H7 (cell line): ENCODE measurements at places on chromosomes 4 and X.

DNA sequence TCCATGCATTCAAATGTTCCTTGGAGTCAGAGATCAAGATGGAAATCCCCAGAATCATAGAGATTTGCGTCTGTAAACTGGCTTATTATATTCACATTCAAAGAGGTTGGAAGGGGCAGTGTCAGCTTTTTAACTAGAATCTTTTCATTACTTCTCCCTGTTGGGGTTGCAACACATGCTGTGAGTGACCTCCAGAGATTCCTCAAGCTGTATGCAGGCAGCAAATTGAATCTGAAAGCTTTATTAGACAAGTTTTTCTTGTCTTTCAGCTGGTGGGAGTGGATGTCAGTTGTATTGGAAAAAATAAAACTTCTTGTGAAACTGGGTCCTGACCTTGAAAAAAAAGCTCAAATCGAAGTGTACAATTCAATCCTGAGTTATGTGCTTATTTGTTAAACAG is 736.5 kb upstream of the FTHL17 start:
- DNase-seq = no peak

DNA sequence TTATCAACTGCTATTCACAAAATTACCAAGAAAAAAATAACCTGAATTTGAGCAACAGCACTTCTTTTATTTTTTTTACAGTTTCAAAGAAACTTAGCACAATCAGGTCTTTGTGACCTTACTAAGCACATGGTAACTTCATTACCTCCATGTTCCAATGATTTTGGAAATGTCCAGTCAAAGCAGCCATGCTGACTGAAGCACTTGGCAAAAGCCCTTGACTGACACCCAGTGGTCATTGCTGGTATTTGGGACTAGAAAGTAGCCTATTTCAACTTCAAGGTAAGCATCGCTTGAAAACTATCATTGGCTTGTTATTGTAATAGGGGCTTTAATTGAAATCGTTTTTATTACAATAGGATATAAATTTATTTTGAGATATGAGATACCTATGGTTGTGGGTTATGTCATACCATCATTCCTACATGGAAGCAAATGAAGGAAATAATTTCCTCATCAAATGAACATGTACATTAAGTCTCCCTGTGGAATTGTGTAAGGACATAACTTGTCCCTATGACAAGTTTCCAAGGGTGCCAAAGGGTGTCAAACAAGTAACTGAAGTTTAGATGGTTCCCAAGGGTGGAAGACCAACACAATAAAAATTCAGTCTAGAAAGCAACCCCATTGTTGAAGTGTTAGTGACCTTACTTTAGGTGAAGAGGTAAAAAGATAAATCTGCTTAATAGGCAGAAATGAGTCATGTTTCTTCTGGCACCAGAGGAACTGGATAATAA is 15.2 kb upstream of the ANXA10 start:
- peak; percentile 8 for DNase-seq

GRCh38 chr4:84527391-84527790 is 28.3 kb upstream of the NKX6-1 start:
- DNase-seq = no peak

GRCh38 chr4:99383833-99384392 is 31.4 kb upstream of the ADH1C start:
- DNase-seq = no peak

DNA sequence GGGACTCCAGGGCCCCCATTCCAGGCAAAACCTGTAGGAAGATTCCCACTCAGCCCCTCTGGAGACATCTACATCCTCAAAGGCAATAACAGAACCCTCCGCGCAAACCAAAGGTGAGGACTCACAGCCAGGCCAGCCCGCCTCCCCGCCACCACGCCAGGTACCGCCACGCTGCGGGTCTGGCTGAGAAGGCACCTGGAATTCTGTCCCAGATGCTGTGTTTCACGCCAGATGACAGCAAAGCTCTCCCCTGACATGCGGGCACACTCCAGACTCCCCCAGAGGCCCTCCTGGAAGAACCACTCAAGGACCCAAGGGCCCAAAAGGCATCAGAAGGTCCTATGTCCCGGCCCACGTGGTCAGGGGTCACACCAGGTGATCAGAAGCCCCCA is 59.6 kb downstream of the FAM53A start:
- peak; percentile 68 for DNase-seq

DNA sequence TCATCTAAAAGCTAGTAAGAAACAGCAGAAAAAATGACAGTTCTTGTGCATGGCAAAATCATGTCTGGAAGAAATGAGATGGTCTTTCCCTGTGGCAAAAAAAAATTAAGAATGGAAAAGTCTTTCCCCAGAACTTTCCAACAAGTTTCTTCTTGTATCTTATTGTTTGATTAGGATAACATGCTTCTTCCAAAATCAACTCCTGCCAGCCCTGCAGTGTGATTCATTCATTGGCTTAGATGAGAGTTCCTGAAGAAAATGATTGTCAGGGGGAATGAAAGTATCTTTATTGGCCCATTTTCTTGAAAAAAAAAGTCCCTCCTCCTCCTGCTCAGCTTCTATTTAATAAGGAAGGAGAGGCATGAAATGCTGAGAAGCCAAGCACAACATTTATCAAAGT is 407.7 kb downstream of the ARAP2 start:
- DNase-seq = no peak

- DNase-seq = peak; percentile 71
Measured at GRCh38 chr4:89837385-89837992, 528 bp upstream of the SNCA start.

DNA sequence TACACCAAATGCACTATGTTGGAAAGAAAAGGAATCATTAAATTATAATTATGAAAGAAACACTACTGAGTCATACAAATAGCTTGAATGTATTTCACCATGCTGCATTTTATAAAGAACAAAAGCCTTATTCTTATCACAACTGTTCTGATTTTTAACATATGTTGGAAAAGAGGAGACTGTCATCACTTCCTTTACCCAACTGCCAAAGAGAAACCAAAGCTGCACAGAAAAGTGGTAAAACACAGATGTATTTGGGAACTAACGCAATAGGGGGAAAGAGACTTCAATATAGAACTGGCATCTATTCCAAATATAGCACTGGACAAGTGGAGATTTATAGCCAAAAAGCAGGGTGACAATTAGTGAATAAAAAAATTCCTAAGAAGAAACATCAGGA is 181.0 kb downstream of the SPANXN3 start:
- DNase-seq = no peak

- DNase-seq = no peak
Measured at GRCh38 chr4:19683426-19683825, 568.3 kb upstream of the SLIT2 start.

GRCh38 chr4:108359130-108359985 is 190.6 kb upstream of the LEF1 start:
- DNase-seq = no peak

DNA sequence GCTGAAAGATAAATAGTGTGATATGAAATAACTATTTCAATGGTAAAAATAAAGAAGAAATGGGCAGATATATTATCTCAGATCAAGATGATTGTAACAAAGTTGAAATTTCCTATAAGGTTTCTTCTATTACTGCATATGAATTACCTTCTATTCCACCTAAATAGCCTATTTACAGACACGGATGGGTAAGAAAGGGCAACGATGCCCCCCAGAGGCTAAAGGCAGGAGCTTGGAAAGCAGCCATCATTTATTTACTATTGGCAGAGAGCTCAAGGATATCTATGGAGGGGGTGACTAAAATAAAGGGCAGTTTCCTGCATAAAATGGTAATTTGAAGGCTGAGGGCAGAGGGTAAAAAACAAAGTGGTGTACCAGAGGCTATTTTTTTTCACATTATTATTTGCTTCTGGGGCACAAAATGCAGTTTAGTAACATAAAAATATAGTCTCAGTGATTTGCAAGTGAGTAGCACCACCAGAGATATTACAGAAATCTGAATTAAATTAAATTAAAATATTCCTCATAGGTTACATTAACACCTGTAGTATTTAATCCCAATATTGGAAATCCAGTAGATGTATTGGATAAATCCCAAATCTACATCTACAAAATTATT is 123.1 kb downstream of the BTC start:
- peak; percentile 33 for DNase-seq

GRCh38 chr4:101824500-101824899 is 34.0 kb downstream of the BANK1 start:
- DNase-seq = no peak

- peak; percentile 41 for DNase-seq
Measured at GRCh38 chr4:2570551-2571222, 34.2 kb downstream of the FAM193A start.

- DNase-seq = no peak
Measured at GRCh38 chrX:16796298-16796697, 10.0 kb downstream of the TXLNG start.

DNA sequence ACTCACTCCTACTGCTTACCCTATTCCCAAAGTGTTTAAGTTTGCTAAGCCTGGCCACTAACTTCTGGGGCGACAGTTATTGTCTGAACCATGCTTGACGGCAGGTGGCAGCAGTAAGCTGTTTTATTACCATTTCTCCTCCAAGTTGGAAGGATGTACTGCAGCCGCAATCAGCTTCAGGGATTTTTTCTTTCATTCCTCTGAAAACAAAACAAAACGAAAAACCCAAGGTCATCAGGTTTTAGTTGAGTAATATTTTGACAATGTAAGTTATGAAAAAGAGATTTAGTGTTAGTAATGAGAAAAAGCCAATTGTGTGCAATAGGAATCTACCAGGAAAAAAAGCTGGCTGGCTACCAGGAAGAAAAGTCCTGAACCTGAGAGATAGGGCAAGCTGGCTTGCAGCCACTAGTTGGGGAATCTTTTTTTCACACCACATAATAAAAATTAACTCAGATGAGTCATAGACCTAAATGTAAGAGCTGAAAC is 13.2 kb upstream of the RAB9B start:
- DNase-seq = peak; percentile 35

GRCh38 chrX:13201605-13202219 is 118.1 kb downstream of the ATXN3L start:
- DNase-seq = peak; percentile 8

GRCh38 chr4:12118651-12119213 is 690.0 kb upstream of the HS3ST1 start:
- DNase-seq = no peak

DNA sequence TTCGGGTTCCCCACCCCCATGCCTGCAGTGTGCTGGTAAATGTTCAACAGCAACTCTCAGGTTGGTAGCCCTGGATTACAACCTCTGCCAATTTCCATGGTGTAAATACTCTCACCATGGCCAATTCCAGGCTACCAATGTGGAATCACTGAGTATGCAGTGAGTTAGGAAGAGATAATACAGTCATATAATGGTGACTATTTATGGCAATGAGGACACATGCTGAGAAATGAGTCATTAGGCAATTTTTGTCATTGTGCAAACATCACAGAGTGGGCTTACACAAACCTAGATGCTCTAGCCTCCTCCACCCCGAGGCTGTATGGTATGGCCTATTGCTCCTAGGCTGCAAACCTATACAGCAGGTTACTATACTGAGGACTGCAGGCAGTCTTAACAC is 4.6 kb upstream of the CLDN24 start:
- DNase-seq = no peak

DNA sequence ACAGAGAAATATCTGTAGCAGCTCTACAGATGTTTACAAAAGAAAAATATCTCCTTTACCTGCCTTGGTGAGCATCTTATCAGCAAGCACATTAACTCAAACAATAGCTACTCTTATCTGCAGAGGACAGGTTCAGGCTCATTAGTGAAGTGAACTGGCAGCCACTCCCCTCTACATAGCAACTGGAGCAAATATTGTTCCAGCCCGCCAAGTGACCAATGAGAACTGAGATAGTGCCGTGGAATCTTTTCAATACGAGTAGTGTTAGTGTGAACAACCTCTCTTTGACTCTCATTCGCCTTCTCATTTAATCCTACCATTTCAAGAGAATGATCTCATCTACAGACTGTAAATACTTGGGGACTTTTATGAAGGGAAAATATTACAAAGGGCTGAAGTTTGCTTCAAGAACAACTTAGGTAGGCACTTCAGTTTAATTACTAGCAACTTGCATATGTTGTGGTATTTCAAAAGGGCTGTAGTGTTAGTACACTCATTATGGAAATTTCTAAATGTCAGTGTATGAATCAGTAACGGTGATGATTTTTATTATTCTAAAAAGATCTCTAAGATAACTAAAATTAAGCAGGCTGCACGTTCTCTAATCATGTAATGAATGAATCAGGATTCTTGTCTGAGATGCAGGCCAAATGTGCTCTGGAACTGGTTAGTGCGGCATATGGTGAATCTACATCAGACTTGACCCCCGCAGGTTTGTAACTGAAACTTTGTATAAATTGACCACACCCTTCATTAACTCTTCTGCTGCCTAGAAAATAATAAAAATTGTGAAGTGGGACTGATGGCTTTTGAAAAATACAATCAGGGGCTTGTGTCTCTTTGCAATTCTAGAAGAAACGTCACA is 72.4 kb downstream of the PALLD start:
- DNase-seq = no peak

GRCh38 chr4:97879942-97880341 is 263.3 kb downstream of the STPG2 start:
- no peak for DNase-seq

GRCh38 chrX:49066690-49067089 is 7.1 kb downstream of the PRAF2 start:
- DNase-seq = peak; percentile 54

- no peak for DNase-seq
Measured at GRCh38 chr4:25361253-25361652, 15.8 kb upstream of the ANAPC4 start.

GRCh38 chr4:147194604-147195003 is 248.9 kb upstream of the TTC29 start:
- no peak for DNase-seq

DNA sequence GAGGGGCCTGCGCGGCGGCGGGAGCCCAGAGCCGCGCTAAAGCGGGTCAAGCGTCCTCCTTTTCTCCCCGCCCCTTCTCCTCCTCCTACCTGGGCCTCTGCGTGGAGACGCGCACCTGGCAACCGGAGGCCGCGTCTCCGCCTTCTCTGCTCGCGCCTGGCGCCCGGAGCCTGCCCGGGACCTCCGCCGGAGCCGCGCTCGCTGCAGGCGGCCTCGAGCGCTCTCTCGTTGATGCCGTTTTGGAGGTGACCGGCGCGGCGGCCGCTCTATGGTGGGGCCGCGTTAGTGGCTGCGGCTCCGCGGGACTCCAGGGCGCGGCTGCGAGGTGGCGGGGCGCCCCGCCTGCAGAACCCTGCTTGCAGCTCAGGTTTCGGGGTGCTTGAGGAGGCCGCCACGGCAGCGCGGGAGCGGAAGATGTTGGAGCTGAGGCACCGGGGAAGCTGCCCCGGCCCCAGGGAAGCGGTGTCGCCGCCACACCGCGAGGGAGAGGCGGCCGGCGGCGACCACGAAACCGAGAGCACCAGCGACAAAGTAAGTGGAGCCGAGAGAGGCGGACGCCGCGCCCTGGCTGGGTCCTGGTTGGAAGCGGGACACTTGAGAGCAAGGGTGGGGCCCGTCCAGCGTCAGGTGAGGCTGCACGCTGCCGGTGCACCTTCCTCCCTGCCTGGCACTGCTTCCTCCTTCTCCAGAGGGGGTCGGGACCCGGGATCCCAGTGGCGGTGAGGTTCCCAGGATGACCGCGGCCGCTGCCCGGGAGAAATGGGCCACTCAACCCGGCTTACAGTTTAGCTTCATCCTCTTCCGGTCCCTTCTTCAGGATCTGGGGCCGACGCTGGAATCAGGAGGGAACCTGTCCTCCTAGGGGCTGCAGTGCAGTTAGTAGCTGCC is at the start of gene CDS1:
Gene CDS1 (plus strand): TSS at position 140 of the 888 bp plus-strand sequence. CDS start 275 bp downstream, at position 415.
- peak; percentile 65 for DNase-seq
